ENCODE measurements at places on chromosomes 5 and 9.
A peak's percentile ranks its signal among the peaks of the same experiment; 100 is the strongest.

DNA sequence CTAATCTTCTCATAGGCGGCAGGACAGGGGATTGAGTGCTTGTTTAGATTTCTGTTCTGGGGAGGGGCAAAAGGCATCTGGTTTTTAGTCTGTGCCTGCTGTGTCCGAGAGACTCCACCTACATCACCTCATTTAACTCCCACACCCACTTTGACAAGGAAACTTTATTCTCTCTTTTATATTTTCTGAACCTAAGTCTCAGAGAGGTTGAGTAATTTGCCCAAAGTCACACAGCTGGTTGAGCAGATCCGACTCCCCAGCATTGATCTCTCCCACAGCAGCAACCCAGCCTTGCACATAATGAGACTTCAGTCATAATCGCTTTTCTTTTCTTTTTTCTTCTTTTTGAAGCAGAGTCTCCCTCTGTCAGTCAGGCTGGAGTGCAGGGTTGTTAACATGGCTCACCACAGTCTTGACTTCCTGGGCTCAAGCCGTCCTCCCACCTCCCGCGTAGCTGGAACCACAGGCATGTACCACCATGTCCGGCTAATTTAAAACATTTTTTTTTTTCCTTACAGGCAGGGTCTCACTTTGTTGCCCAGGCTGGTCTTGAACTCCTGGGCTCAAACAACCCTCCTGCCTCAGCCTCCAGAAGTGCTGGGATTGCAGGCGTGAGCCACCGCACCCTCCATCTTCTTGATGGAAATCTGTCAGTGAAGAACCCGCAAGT lies 36.5 kb upstream of the ANKRD33B start:
- no peak for DNase-seq

- no peak for DNase-seq
These were observed 372.8 kb downstream of the CDH12 start for GRCh38 chr5:22480305-22480704.

- DNase-seq: no peak
These were observed 151.1 kb upstream of the CDKN2B start for GRCh38 chr9:22160221-22160620.

DNA sequence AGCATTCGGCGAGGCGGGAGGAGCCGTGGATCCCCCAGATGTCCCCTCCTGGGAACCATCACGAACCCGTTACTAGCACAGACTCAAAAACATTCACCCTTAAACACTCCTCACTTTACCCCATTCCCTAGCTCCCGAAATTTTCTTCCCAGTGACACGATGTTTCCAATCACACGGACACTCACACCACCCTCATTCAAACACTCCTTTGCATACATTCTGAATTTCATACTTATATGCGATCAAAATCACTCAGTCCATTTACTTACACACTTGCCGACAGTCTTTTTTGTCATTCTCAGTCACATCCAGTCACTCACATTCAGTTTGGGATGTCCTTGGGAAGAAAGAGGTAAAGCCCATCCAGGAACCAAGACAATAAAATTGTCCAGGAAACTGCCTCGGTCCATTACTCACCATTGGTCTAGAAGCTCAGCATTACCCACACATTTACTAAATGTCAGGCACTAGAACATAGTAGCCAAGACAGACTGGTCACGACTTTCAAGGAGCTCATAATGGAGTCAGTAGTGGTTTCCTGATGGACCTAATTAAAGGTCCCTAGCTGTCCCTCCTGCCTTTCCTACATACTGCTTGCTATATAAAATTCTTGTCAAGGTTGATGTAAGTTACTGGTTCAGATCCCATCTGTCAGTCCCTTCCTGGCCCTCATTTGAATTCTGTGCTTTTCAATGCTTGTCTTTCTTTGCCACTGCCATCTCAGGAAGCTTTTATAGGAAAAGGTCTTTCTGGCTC lies 574 bp downstream of the SLC35A4 start:
- no peak for DNase-seq

- no peak for DNase-seq
These were observed 828 bp upstream of the TRIO start for GRCh38 chr5:14142202-14142826.

DNA sequence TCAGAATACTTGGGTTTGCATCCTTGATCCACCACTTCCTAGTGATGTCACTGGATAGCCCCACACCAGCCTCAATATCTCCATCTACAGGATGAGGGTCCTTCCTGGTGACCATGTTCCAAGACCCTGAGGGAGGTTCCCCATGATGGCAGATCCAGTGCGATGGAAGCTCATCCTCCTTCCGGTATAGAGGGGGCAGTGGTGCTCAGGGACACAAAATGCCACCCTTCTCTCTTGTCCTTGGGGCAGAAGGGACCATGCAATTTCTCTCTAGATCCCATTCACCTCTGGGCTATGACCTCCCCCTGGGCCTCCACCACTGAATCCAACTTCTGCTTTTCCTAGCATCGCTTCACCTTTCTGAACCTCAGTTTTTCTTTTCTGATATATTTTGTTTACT lies 5.4 kb upstream of the SLC25A51 start:
- no peak for DNase-seq

DNA sequence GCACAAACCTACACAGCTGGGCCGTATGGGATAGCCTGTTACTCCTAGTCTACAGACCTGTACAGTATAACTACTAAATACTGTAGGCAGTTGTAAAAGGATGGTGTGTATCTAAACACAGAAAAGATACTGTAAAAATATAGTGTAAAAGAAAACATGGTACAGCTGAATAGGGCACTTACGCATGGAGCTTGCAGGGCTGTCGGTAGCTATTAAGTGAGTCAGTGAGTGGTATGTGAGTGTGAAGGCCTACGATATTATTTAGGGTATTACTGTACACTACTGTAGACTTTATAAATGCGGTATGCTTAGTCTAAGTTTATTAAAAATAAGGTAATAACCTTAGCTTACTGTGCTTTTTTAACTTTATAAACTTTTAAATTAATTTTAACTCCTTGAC lies 1.2 kb downstream of the ZCCHC9 start:
- no peak for DNase-seq

DNA sequence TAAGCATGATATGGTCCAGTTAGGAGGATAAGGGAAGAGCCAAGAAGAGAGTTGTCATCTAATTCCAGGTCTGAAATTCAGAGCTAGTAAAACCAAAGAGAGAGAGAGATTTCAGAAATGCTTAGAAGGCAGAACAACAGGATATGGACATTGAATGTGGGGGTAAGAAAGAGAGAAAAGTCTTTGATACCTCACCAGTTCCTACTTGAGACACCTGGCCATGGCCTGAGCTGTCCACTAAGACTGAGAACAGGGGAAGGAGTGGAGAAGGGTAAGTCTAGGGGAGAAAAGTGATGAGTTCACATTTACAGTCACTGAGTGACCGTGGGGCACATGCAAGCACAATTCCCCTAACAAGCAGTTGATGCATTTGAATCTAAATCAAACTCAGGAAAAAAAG lies 35.5 kb downstream of the TIMD4 start:
- no peak for DNase-seq

- no peak for DNase-seq
These were observed 29.3 kb downstream of the ADAMTS16 start for GRCh38 chr5:5169466-5169865.

DNA sequence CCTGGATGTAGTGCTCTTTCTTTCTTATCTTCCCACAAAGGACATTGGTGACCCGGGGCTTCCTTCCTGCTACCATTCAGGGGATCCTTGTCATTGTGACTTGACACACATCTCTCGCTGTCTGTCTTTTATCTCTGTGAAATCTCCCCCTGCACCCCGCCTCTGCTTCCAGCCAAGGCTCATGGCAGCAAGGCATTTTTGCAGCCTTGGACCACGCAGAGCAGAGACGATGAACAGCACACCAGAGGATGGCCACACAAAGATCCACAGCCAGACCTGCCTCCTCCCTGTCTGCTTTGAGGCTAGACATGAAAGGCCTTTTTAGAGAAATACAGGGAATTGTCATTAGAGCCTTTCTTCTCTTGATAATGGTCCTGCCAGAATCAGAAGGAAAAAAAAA lies 549.1 kb downstream of the CDK5RAP2 start:
- DNase-seq: no peak

DNA sequence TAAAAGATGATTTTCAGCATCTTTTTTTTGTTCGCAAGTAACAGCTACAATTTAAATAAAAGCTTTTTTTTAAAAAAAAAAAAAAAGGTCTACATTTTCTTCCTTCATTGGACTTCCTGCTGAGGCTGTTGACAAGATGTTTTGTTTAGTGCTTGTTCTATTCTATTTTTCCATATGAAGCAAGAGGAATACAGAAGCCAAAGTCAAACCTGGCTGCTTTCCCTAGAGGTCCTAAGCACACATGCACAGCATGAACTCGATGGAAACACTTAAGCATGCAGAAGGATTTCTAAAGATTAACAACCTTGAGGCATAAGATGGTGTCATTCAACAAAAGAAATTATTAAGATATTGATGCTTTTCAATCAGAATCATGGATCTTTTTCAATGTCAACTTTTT lies 105.1 kb downstream of the ADCY2 start:
- DNase-seq: no peak

- no peak for DNase-seq
These were observed 81.1 kb downstream of the PJA2 start for GRCh38 chr5:109328626-109329025.

- no peak for DNase-seq
These were observed 47.1 kb upstream of the POU4F3 start for GRCh38 chr5:146291421-146292074.

GRCh38 chr9:13721481-13722235 lies 442.2 kb upstream of the MPDZ start:
- no peak for DNase-seq

- DNase-seq: peak; percentile 32
These were observed 161.2 kb downstream of the RGS3 start for GRCh38 chr9:113624721-113625120.

GRCh38 chr9:123928533-123929176 lies 1.3 kb downstream of the DENND1A start:
- DNase-seq: no peak

DNA sequence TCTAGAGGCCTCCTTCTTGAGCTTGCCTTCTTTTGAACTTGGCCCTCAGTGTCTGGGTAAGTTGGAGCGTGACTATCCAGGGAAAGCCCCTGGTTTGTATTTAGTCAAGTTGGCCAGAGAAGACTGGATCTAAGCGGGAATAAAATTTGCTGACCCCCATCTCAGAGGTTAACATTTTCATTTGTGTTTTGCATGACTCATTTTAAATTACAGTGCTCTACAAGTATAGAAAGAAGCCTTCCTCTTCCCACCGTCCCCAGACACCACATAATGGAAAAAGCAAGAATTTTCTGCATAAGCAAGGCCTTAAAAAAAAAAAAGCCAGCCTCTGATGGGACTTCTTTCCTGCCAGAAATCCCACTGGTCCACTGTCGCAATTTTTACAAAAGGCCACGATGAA lies 27.2 kb downstream of the PIK3R1 start:
- no peak for DNase-seq

GRCh38 chr9:82421498-82421897 lies 432.9 kb downstream of the SPATA31D1 start:
- DNase-seq: no peak

DNA sequence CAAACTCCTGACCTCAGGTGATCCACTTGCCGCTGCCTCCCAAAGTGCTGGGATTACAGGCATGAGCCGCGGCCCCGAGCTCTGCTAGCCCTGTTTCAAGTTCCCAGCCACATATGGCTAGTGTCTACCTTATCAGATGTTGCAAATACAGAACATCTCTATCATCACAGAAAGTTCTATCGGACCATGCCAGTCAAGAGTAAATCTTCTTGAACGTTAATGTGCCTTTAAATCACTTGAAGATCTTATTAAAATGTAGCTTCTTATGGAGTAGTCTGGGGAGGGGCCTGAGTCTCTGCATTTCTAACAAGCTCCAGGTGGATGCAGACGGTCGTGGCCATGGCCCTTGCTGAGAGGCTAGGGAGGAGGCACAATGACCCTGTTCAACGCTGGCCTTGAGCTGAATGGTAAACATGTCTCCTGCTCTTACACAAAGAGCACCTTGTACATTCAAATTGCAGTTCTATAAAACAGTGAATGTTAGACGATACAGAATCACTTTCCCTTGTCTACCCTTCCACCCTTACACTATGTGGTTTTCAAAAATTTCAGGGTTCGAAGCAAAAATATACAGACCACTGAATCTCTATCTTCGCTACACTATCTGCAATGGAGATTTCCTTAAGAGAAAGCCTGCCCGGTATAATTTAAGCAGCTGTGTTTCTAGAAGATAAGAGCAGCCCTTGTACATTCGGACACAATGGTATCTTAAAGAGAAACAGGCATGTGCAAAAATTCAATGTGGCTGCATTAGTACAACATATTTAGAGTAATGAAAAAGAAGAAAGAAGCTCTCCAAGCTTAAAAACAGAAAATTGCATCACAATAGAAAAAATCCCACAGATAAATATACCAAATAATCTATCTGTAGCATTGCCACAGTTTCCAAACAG lies 114.1 kb downstream of the FRMD3 start:
- no peak for DNase-seq

GRCh38 chr5:178308541-178309092 lies 76.0 kb upstream of the PHYKPL start:
- DNase-seq: peak; percentile 49

DNA sequence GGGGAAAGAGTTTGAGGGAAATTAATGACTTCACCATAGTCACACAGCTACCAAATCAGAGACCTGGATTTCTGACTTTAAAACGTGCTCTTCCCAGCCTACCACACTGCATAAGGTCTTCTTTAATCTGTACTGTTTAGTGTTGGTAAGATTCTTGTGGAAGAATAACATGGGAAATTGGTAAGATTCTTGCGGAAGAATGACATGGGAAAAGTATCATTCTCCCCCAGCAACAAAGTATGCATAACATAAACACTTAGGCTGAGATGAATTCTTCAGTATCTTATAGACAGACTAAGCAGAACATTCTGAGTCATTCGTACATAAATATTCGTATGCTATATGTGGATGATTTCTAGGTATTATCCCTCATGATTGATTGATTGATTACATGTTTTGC lies 170.4 kb downstream of the FOCAD start:
- no peak for DNase-seq

DNA sequence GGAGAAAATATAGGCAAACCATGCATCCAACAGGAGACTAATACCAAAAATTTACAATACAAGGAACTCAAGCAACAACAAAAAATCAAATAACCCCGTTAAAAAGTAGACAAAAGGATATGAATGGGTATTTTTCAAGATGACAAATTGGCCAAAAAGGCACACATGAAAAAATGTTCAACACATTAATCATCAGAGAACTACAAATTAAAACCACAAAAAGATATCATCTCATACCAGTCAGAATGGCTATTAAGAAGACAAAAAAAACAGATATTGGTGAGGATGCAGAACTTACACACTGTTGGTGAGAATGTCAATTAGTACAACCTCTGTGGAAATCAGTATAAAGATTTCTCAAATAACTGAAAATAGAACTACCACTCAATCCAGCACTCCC lies 35.0 kb downstream of the TEX10 start:
- no peak for DNase-seq

GRCh38 chr9:14296495-14297113 lies 17.3 kb downstream of the NFIB start:
- no peak for DNase-seq

- DNase-seq: no peak
These were observed 604.2 kb upstream of the CLINT1 start for GRCh38 chr5:158463188-158463587.

DNA sequence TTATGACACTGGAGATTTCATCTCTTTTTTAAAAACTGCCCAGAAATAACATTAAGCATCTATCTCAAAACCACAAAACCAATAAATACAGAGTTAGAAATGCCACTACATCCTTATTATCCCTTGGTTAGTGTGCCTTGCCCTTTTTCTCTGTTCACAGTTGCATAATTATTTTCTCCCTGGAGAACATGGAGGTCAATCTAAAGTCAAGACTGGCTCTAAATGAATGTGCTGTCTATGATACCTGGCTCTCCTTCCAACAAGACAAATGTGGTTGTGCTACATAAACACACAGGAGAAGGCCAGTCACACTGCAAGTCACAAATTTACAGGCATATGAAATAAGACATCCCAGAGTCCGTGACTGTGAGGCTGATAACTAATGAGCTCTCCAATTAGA lies 2.8 kb downstream of the FBN2 start:
- no peak for DNase-seq

Data from upper lobe of right lung (tissue), 1 donor.